ENCODE measurements at places on chromosomes 6 and 20.

- no peak for DNase-seq
Measured at GRCh38 chr6:149236589-149236988, 80.9 kb upstream of the TAB2 start.

DNA sequence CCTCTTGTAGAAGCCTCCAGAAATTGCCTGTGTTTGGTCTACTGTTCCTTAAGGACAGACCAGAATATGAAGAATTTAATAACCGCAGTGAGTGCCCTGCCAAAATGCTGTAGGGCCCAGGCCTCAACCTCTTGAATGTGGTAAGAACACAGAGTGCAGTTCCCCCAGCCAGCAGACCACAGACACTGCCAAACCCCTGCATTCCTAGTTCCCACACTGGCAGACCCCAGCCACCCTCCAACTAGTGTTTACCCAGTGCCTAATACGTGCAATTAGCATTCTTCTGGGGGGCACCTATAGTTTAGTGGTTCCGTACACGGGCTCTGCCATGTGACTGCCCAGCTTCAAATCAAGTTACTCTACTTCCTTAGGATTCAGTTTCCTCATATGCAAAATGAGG lies 51.7 kb downstream of the STK35 start:
- DNase-seq = no peak

GRCh38 chr6:90286884-90287488 lies 9.7 kb downstream of the BACH2 start:
- DNase-seq = no peak

- no peak for DNase-seq
Measured at GRCh38 chr6:144219056-144219685, 66.0 kb upstream of the UTRN start.

DNA sequence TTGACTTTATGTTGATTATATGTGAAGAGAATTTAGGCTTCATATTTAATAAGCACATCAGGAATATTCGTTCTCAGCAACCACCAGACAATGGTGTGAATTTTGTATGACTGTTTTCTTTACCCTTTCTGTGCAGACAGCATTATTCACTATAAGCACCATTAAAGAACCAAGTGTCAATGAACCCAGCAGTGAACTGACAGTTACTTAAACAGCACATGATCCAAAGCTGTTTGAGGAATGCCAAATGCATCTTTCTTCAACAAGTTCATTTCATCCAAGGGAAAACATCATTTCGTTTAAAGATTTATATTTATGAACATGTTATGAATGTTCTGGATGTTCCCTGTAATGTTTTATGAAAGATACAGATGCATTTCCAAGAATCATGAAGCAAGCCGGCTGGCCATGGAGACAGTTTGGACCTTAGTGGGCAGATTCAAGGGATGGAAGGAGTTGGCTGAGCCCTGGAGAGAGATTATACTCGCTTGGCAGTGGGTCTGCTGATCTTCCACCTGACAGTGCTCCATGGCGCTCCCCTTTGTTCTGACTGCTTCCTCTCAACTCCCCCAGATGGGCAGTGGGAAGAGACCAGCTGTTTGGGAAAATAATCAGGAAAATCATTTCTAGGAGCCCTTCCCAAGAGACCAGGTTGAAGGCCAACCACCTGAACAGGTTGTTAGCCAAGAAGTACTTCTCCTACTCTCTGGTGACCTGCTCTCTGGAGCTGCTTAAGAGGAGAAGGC lies 326.0 kb upstream of the RSPO3 start:
- no peak for DNase-seq

- no peak for DNase-seq
Measured at GRCh38 chr20:18527339-18527738, 19.6 kb downstream of the SEC23B start.

DNA sequence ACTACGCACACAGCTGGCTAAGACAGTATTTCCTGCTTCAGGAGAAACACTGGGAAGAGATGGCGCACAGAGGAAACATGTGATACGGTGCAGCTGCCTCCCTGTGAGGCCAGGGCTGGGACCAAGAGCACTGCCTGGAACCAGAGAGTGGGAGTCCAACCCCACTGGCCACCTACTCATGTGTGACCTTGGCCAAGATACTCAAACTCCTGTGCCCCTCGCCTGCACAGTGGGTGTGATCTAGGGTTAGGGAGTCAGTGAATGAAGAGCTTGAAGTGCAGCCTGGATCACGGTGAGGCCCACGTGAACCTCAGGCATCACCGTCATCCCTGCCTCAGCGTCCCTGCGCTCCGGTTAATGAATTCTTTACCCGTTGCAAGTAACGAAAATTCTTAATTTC lies 41.7 kb upstream of the MPC1 start:
- no peak for DNase-seq

DNA sequence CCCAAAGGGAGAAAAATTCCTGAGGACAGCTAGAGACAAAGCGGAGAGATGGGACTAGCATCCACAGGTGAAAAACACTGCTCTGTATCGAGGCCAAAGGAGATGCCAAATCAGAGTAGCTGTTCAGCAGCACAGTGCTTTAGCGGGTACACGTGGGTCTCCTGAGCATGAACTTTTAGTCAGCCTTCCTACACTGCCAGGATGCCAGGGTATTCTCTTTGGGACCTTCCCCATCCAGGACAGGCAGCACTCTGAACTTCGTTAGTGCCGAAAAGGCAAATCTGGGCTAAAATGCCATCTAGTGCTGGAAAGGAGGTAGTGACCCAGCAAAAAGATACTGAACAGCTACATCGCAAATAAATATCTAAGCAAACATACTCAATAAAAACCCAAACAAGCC lies 64.9 kb downstream of the C6orf58 start:
- no peak for DNase-seq

DNA sequence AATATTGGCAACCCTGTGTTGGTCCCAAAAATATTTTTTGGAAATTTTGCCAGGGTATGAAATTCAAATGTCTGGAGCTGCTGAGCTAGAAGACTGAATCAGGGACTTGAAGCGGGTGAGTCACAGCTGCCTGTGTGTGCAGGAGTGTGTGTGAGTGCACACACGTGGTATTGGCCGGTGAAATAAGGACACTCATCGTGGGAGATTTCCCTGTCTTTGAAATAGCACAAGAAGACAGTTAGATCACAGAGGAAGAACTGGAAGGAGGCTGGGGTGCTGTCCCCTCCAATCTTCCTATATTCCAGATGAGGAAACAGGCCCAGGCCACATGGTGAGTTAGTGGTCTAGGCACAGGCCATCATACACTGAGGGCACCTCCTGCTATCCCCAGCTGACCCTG lies 123.8 kb upstream of the MLN start:
- DNase-seq = no peak

- no peak for DNase-seq
Measured at GRCh38 chr6:53035549-53036213, 29.5 kb upstream of the FBXO9 start.

GRCh38 chr20:63454731-63455567 lies 17.5 kb downstream of the KCNQ2 start:
- DNase-seq = no peak

Measured in psoas muscle (tissue), 8 donors.